ENCODE measurements at places on chromosomes 1 and 21.

GRCh38 chr1:54565113-54565501 is 17.1 kb downstream of the ACOT11 start:
- DNase-seq, result no peak

DNA sequence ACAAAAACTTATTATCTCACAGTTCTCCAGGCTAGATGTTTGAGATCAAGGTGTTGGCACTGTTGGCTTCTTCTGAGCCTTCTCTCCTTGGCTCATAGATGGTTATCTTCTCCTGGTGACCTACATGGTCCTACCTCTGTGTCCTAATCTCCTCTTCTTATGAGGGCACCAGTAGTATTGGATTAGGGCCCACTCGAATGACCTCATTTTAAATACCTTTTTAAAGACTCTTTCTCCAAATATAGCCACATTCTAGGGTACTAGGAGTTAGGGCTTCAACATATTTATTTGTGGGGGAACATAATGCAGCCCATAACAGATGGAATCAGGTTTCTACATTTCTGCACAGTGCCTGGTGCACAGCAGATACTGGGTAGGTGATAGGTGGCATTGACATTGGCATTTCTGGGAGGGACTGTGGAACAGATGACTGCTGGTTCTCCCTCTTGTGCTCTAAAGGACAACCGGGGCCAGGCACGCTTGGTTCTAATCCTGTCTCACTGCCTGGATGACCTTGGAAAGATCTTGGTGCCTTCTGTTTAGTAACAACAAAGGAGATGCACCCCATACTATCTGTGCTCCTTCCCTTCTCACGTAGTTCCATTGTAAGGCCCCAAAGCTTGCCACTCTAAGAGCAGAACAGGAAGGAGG is 140.3 kb downstream of the PLPP3 start:
- DNase-seq, result no peak

DNA sequence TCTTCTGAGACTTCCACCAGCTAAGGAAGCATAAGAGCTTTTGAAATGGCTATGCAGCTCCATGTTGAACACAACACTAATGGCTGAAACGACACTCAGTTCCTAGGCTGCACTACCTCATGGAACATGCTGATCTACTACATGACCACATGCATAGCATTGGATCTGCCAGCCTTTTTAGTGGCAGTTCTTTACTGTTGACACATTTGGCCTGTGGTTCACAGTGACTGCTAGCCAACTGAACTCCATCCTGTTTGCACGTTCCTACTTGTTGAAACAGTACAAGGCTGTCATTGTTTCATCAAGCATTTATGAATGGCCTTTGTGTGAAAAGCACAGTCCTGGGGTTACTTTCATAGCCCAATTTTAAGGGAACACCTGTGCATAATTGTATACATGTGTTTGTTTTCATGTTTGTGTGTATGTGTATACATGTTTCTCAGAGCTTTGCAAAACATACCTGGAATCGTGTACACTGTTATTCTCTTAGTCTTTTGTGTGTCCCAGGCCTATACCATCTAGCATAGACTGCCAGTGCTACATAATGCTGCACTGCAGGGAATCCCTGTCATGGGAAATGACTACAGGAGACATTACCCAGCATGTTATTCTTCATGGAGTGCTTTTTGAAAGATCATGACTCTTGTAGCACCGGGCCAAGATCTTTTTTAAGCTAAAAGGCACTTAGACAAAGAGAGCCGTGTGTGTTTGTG is 179.6 kb upstream of the ESRRG start:
- no peak for DNase-seq

GRCh38 chr1:212612041-212612961 is 3.7 kb downstream of the ATF3 start:
- DNase-seq, result no peak

DNA sequence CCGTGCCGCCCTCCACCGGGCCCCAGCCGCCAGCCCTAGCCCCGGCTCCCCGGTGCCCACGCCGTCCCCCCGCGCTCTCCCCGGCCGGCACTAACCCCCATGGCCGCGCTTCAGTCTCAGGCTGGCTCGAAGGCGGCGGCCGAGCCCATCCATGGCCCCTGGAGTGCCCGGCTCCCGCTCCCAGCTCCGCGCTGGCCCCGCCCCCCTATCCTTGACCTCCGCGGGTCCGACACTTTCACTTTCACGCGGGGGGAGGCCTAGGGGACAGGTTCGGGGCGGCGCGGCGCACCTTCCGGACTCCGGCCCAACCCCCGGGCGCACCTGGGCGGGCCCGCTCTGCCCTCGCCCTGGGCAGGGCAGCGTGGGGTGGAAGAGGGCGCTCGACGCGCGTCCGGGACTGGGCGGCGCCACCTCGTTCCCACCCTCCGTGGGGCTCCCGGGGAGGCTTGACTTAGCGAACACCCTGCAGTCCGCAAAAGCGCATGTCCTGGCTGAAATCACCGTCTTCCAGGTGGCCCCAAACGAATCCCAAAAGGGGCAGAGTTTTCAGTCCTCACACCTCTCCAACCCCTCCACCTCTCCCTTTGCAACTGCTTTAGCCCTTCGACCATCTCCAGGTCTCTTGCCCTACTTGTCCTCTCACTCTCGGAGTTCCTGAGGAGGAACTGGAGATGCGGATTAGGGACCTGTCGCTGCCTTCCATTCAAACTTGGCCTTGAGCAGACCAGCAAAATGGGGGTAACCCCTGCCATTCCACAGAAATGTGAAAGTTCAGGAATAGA is 3.9 kb upstream of the DENND2D start:
- DNase-seq, result no peak

DNA sequence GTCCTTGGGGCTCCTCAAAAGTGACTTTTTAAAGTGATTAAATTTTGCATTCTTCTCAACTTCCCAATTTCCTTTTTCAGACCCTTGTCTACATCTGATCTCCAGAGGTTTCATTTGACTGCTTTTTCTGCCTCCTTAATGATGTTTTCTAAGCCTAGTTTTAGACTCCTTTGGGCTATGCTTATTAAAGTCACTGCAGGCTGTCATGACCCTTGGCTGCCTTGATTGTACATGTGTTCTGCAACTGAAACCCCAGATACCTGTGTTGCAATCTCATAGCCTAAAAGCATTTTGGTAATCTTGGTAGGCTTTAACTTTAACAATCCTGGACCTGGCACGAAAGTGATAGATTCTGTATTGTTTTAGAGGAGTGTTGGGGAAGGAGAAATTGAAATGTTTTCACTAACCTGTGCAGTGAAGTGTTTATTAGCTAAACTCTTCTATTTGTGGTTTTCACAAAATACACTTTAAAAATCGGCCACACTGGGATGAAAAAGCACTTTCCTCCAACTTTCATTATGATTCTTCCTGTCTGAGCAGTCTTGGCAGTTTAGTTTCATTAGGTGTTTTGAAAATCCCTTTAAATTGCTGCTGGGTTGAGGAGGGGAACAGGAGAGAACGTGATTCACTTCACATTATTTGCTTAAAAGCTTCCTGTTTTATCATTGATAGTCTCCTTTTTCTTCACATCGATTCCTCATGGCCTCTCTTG is 4.9 kb downstream of the MACO1 start:
- peak; percentile 27 for DNase-seq

GRCh38 chr1:193555662-193556441 is 369.4 kb upstream of the B3GALT2 start:
- DNase-seq, result no peak

GRCh38 chr1:45620588-45621500 is 3.0 kb downstream of the CCDC17 start:
- no peak for DNase-seq

GRCh38 chr1:2983706-2984398 is 37.4 kb upstream of the ACTRT2 start:
- no peak for DNase-seq

DNA sequence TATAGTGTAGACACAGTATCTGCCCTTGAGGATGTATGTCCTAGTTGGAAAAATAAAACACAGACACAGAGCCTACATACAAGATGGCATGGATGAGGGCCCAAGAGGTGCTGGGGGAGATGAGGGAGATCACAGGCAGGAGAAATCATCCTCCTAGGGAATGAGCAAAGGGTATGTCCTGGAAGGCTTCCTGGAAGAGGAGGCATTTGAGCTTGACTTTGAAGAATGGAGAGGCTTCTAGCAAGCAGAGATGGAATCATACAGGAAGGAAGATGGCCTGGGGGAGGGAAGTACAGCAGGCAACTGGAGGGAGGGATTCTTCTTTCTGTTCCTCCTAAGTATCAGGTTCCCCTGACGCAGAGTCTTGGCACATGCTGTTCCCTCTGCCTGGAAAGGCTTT is 103.3 kb downstream of the LACTBL1 start:
- no peak for DNase-seq

DNA sequence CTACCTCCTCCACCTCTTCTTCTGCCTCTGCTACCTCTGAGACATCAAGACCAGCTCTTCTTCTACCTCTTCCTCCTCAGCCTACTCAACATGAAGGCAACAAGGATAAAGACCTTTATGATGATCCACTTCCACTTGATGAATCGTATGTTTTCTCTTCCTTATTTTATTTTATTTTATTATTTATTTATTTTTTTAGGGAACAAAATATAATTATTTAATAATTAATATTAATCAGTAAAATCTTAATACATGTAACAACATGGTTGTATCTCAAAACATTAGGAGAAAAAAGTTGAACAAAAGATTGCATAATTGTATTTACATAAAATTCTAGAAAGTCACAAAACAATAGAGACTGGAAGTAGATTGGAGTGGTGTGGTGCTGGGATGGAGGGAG is 13.1 kb upstream of the HRNR start:
- no peak for DNase-seq

GRCh38 chr1:150529017-150529416 is 13.5 kb downstream of the FALEC start:
- peak; percentile 25 for DNase-seq

- peak; percentile 15 for DNase-seq
Observed at GRCh38 chr1:1004780-1005697, 5.1 kb upstream of the HES4 start.

GRCh38 chr1:93111065-93111464 is 32.0 kb downstream of the MTF2 start:
- no peak for DNase-seq

DNA sequence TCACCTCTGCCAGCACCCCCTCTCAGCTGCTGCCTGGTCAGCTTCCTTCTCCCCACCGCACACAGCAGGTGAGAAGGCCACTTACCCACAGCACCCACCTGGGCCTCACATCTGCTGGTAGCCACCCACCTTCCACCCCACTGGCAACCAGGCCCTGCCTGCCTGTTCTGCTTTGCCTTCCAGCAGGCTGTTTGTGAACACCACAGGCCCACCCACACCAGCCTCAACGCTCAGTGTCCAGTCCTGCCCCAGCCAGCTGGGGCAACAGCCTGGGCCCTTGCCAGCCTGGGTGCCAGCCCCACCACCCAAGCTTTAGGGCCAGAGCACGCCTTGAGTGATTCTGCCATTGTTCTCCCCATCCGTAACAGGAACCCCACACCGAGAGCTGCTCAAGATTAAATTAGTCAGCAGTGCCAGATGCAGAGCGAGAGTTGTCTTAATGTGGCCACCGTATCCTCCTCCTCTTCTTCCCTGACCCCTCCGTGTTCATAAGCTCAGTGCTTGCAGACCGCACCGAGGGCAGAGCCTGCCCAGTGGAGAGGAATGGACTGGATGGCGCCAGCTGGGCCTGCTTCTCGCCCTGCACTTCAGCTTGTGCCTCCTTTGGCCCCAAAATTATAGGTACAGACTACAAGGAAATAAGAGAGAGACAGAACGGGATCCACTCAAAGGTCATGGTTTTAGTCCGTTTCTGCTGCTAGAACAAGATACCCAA is 120.3 kb upstream of the COL6A1 start:
- no peak for DNase-seq

DNA sequence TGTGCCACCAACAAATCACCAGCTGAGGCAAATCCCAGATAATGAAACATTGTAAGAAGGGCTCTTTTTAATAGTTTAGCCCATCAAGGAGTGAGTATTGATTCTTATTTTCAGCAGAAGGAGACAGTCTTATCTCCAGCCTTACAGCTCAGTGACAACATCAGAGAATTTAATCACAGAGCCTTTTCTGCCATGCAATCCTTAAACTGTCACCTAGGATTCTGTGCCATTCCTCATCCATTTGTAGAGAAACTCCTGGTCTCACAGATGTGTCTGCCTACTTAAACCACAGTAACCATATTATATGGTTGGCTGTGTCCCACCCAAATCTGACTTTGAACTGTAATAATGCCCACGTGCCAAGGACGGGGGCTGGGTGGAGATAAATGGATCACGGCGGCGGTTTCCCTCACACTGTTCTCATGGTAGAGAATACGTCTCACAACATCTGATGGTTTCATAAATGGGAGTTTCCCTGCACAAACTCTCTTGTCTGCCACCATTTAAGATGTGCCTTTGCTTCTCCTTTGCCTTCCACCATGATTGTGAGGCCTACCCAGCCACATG is 217.7 kb downstream of the RERE start:
- DNase-seq, result no peak

DNA sequence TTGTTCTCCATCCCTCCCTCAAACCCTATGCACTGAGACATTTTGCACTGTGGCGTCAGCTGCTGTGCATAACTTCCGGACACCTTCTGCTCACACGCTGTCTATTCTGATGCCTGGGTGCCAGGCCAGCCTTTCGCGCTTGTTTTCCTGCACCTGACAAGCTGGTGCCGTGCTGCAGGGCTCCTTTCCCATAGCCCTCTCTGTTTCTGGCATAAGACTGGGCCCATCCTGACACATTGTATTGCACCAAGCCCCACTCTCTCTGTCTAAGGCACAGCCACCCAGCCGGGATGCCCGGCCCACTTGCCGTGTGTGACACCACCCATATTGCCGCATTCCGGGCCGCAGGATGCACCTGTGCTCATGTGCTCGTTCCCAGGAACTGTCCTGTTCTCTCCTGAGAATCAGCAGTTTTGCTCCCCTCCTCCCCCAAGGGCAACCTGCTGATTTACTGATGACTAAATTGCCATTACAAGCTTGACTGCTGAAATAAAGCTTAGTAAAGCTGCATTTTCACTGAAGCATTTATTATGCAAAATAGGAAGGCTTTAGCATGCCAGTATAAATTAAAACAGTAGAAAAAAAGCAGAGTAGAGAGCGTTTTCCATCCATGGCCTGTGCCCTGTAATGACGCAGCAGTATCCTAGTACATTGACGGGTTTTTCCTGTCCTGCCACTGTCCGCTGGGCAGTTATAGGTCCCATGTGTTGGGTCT is 88.0 kb downstream of the CD247 start:
- no peak for DNase-seq

- no peak for DNase-seq
Observed at GRCh38 chr1:69527273-69527672, 40.4 kb upstream of the LRRC7 start.

GRCh38 chr1:70075761-70076160 is 129.6 kb downstream of the LRRC40 start:
- no peak for DNase-seq

- DNase-seq, result no peak
Observed at GRCh38 chr1:6470132-6471085, 4.4 kb upstream of the TNFRSF25 start.

GRCh38 chr1:235913311-235913710 is 46.6 kb upstream of the LYST start:
- no peak for DNase-seq

DNA sequence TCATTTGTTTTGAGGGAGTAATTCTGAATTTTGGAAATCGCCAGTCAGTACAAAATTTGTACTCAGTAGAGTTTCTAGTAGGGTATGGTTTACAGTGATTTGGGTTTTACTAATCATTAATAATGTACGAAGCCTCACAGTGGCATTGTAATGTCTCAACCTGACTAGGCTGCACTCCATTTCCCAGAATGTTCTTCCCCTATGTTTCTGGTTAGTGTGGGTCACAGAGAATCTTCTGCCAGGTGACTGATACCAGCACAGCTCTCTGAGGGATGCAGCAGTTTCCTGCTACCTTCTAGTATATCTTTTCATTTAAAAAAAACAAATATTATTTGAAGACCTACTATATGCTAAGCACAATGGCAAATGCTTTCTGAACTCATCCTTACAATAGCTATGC is 112.9 kb downstream of the PTPN14 start:
- no peak for DNase-seq

GRCh38 chr1:224759681-224760091 is 143.6 kb downstream of the CNIH3 start:
- DNase-seq, result no peak
